ENCODE measurements at places on chromosomes 13 and 19.

DNA sequence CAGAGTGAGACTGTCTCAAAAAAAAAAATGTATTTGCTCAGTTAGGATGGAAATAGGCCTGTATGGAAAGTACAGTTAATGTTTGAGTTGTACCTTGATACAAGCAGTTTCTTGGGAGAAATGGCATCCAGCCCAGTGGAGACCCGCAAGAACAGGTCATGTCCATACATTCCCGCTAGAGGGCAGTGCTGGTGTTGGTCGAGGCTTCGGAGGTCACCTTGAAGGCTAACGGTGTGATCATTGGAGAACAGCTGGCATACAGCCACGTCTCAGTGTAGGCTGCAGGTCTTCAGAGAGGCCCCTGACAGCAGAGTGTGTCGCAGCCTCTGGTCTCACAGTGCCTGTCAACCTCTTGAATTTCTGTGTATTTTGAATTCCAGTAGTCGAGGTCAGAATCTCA, 7.5 kb downstream of the ZNF610 start:
- DNase-seq = peak; percentile 8

DNA sequence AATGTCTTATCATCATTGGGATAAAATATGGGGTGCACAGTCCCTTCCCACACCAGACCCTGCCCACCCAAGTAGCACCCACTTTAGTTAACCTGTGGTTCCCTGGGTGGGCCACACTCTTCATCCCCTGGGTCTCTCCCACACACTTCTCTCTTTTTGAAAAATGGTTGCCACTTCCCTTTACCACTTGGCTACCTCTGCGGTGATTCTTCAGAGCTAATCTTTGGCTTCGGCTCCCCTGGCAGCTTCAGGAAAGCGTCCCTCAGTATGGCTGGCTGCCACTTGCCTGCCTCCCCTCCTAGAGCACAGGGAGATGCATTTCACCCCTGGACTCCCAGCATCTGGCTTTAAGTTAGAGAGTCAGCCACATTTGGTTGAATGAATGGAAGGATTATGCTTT, 18.2 kb downstream of the CCNA1 start:
- DNase-seq = no peak

DNA sequence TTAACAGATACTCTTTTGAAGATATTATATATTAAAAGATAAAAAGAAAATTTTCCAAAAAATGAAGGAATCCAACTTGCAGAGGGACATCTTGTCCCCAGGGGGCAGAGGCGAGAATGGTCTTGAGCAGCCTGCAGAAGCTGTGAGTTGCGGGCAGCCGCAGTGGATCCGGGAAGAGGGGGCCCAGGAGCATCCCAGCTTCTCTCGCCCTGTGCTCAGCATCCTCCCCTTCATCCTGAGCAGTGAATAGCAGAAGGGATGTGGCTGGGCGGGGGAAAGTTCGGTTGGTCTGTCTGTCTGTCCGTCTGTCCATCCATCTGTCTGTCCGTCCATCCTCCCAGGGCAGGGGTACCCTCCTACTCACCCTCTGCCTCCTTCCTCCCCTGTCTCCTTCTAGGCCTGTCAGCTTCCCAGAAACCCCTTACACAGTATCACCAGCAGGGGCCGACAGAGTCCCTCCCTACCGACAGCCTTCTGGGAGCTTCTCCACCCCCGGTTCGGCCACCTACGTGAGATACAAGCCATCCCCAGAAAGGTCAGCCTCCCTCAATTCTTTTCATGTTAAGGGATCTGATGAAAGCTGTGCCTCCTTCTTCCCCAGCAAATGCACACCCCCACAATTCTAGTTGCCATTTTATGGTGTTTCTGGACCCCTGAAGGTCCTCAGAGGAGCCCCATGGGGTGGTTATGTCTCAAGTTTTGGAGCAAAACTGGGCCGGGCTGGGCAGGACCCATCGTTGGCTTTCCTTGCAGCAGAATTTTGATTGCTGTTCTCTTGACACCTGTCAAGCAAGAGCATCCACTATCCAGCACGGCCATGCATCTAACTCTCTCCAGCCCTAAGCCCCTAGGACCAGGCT, 81.6 kb downstream of the DPF1 start:
- no peak for DNase-seq

DNA sequence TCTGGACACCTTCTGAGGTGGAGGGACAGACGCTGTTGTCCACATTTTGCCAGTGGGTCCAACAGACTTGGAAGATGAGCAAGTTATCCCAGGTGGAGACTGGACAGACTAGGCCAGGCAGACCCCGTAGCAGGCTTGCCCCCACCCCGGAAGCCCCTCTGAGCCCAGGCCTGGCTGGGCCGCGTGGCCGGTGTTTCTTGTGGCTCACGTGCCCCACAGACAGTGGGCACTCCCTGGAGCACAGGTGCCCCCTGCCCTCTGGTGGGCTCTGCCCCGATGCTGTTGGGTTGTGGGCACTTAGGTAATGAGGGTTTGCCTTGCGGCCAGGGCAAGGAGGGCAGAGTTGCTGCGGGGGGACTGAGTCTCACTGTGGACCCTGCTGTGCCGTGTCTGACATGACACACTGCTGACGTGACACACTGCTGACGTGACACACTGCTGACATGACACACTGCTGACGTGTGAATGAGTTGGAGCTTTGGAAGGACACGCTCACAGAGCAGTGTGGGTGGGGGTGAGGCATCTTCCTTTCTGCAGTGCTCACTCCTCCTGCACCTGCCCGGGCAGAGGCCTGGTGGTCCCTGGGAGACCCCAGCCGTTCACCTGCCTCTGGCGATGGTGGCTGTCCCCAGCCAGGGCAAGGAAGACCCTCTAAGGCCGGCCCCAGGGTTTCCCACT, 25.1 kb downstream of the DOT1L start:
- no peak for DNase-seq

GRCh38 chr13:40127476-40127875, 472.0 kb downstream of the COG6 start:
- no peak for DNase-seq

DNA sequence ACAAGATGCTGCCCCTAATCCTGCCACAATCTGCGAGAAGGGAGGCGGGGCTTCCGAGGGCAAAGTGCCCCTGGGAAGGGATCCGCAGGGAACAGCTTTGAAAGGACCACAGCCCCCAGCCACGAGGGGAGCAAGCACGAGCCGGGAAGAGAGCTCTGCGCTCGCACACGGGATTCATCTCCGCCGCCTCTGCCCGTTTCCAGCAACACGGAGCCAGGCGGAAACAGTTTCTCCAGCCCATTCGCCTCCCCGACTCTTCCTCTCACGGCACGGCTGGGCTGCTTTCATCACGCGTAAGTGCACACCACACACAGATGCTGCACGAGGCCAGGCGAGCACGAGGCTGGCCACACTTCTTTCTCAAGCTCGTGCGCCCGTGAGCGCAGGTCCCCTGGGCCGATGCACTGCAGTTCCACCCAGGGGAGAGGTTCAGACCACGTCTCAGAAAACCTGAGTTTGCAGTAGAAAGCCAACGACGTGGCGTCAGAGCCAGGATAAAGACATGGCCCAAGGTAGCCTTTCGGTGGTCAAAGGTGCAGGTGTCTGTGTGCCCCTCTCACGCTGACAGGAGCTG, 33.6 kb downstream of the NAXD start:
- no peak for DNase-seq

DNA sequence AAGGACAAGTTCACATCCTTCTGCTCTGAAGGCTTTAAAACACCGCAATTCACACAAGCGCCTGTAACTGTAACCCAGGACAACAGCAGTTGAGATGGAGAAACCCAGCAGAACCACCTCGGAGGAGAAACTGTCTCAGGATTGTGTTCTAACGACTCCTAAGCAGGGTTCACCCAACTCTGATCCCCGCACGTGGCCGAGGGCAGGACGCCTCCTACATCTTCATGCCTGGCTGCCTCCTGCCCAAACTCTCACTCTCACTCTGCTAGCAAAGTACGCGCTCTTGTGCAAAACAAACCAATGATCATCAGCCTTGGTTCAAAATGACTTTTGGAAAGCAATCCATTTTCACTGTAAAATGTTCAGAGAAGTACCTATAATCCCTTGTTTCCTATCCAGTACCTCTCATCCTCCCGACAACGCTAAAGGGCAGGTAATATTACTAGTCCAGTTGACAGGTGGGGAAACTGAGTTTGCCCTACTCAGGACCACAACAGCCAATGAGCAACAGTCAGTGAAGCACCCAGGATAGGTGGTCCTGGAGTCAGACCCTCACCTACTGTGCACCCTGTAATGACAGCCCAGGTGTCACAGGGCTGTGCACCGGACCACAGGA, 25.6 kb downstream of the EPS15L1 start:
- no peak for DNase-seq

DNA sequence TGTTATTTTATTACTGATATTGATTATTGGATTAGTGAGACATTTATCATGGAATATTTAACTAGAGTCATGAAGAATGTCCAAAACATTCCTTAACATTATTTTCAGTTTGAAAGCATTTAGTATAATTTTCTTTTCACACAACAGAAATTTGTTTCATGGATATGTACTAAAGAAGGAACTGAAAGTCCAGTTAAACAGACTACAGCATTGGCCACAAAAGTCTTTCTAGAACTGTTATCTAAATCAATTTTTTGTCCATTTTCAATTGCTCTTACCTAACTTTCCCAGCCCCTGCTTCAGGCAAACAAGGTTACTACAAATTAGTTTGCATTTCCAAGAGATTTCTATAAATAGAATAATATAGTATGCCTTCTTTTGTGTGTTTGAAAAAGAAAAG, 1018.0 kb upstream of the PCDH20 start:
- DNase-seq = no peak

DNA sequence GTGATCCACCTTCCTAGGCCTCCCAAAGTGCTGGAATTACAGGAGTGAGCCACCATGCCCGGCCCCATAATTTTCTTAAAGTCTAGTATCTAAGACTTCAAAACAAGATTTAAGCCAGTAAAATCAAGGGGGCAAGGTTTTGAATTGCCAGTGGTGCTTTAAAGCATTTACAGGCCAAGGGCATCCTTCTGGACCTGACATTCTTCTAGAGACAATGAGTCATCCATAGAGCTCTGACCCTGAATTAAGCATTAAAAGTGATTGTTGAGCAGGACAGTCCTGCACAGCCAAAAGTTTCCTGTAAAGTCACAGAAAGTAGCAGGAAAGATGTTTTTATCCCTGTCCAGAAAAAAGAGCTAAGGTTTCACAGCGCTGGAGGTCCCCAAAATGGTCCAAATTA, 50.9 kb upstream of the ATP12A start:
- DNase-seq = no peak

DNA sequence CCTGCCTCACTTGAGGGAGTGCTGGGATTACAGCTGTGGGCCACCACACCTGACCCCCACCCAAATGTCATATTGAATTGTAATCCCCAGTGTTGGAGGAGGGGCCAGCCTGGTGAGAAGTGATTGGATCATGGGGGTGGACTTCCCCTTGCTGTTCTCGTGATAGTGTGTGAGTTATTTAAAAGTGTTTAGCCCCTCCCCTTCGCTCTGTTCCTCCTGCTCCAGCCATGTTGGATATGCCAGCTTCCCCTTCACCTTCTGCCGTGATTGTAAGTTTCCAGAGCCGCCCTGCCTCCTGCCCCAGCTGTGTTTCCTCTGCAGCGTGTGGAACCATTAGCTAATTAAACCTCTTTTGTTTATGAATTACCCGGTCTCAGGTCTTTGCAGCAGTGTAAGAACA, 13.7 kb downstream of the CHAMP1 start:
- no peak for DNase-seq

- DNase-seq = no peak
Observed at GRCh38 chr19:47473336-47473735, 1.6 kb upstream of the SLC8A2 start.

DNA sequence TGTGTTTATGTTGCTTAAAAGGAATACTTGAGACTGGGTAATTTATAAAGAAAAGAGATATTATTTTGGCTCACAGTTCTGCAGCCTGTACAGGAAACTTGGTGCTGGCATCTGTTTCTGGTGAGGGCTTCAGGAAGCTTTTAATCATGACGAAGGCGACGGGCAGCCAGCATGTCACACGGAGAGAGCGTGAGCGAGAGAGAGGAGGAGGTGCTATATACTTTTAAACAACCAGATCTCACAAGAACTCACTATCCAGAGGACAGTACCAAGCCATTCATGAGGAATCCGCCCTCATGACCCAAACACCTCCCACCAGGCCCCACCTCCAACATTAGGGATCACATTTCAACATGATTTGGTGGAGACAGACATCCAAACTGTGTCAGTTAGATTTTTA, 163.4 kb upstream of the TSC22D1 start:
- no peak for DNase-seq

GRCh38 chr13:114118086-114118485, 14.3 kb downstream of the RASA3 start:
- no peak for DNase-seq

DNA sequence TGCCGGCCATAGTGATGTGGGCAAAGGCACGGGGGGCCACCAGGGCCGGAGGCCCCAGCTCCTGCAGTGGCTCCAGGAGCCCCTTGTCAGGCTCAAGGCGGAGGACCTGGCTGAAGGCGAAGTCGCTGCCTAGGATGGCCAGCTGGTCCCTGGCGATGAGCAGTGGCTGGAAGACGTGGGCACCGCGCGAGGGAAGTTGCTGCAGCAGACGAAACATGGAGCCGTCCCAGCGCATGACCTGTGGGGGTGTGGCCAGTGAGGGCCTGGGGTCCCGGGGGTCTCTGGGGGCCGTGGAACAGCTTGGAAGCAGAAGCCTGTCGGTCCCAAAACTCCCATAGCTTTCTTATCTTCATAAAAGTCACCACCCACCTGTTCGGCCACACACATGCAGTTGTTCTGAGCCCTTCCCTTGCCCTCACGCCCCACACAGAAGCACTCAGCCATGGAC, 9.6 kb downstream of the LGI4 start:
- DNase-seq = no peak

DNA sequence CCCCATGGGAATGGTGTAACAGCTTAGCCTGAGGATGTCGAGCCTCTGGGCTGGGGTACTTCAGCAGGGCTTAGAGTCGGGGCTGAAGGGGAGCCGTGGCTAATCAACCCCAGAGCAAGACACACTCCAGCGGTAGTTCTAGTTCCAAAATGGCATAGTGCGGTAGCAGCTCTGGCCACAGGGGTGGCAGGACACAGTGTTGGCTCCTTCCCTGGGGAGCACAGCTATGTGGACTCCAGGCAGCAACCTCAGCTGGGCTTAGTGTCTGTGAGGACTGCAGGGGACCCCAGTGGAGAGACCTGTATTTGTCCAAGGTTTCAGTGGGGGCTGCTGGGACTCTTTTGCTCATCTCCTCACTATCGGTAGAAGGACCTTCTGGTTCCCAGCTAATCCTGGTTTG, 70.8 kb upstream of the PCDH20 start:
- no peak for DNase-seq

GRCh38 chr13:20461481-20461859, 64.2 kb downstream of the CRYL1 start:
- DNase-seq = no peak

Measured in stimulated activated CD4-positive, alpha-beta T cell treated with anti-CD3 and anti-CD28 coated beads, Interleukin-15, amount 100 ng/mL, for 1 hour (primary cell).